Hematopoietic multipotent progenitor cell treated with erythropoietin and hydrocortisone succinate and interleukin-3 and kit ligand, for 17 days (in vitro differentiated cells): ENCODE measurements at places on chromosomes 13 and 19.

GRCh38 chr19:3145909-3146676 lies 10.3 kb downstream of the GNA15 start:
- DNase-seq: no peak

- DNase-seq: no peak
Measured at GRCh38 chr13:43431841-43432240, 354.9 kb downstream of the ENOX1 start.

DNA sequence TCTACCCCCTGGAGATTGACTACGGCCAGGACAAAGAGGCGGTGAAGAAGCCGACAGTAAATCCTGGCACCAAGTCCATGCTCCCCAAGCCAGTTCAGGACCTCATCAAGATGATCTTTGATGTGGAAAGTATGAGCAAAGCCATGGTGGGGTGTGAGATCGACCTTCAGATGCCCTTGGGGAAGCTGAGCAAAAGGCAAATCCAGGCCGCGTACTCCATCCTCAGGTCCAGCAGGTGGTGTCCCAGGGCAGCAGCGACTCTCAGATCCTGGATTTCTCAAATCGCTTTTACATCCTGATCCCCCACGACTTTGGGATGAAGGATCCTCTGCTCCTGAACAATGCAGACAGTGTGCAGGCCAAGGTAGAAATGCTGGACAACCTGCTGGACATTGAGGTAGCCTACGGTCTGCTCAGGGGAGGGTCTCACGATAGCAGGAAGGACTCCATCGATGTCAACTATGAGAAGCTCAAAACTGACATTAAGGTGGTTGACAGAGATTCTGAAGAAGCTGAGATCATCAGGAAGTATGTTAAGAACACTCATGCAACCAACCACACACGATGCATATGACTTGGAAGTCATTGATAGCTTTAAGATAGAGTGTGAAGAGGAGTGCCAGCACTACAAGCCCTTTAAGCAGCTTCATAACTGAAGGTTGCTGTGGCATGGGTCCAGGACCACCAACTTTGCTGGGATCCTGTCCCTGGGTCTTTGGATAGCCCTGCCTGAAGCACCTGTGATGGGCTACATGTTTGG lies 24.0 kb upstream of the ANKRD10 start:
- DNase-seq: no peak

- no peak for DNase-seq
Measured at GRCh38 chr13:106819413-106820180, 251.7 kb upstream of the ARGLU1 start.

GRCh38 chr19:38046254-38047048 lies 139.4 kb downstream of the SIPA1L3 start:
- DNase-seq: no peak

GRCh38 chr19:46635920-46636761 lies at the start of gene GNG8:
Gene GNG8 (minus strand): TSS chr19:46636202. CDS start chr19:46634682, 1,520 bp downstream.
- no peak for DNase-seq

GRCh38 chr19:28463493-28464053 lies 749.4 kb downstream of the UQCRFS1 start:
- no peak for DNase-seq

DNA sequence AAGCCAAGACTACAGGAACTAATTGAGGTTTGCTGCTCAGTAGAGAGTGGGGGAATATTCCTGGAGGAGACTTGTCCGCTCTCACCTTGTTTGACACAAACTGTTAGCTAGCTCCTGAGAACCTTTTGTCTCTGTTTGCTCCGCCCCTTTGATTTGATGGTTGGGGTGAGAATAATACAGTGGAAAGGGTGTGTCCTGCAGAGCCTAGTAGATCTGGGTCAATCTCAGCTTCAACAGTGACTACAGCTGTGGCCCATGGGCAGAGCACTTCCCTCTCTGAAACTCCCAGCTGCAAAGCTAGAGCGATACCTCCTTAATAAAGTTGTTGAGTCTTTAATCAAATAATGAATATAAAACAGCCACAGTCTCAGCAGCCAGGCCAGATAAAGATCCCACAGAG lies 576.7 kb downstream of the DIAPH3 start:
- DNase-seq: no peak

DNA sequence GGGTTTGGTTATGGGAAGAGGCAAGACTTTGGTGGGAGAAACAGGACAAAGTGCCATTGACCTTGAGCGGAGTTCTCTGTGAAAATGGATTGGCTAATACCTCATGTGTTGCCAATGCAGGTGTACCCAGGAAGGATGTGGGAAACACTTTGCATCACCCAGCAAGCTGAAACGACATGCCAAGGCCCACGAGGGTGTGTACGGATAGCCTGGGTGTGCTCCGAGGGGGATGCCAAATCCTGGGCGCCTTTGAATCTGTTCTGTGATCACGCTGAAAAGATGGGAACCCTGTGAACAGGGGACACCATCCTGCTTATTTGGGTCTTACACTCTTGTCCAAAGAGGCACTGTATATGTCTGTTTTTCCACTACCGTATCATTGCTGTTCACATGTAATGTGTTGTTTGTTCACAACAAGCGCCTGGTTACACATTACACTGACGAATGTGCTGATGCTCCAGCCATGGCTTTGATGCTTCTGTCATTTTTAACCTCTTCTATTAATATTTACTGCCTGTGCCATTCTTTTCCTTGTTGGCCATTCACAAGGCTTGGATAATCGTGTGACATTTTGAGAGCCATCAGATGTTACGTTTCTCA lies 8.3 kb downstream of the GTF3A start:
- no peak for DNase-seq

DNA sequence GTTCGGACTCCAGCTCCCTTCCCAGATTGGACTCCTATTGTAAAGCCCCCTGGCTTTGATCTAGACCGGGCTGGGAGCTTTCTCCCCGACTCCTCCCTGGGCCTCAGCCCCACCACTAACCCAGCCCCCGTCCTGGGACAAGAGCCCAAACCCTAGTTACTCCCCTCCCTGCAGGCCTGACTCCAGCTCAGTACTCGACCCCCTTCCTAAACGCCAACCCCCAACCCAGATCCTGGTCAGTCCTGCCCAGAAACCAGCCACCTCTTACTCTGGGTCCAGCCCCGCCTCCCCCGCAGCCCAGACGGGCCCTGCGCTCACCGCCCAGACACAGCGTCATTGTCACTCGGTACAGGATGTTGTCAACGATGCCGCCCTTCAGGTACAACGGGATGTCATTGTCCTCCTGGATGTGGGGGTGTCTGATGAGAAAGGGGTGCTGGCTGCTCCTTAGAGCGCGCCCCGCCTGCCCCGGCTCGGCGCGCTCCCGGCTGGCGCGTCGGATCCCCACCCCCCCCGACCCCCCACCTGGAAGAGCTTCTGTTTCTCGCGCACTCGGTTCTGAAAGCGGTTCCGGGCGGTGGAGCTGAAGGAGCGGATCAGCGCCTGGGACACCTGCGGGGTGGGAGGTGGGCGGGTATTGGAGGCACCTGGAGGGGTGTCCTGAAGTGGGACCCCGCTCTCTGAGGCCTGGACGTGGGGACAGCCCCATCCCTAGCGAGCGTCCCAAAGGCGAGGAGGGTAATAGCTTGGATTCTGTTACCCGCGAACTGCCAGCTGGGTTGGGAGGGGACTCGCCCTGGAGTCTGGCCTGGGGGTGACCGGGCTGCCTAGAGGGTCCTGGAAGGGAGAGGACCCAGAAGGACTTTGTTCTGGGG lies 866 bp downstream of the COX7A1 start:
- no peak for DNase-seq

DNA sequence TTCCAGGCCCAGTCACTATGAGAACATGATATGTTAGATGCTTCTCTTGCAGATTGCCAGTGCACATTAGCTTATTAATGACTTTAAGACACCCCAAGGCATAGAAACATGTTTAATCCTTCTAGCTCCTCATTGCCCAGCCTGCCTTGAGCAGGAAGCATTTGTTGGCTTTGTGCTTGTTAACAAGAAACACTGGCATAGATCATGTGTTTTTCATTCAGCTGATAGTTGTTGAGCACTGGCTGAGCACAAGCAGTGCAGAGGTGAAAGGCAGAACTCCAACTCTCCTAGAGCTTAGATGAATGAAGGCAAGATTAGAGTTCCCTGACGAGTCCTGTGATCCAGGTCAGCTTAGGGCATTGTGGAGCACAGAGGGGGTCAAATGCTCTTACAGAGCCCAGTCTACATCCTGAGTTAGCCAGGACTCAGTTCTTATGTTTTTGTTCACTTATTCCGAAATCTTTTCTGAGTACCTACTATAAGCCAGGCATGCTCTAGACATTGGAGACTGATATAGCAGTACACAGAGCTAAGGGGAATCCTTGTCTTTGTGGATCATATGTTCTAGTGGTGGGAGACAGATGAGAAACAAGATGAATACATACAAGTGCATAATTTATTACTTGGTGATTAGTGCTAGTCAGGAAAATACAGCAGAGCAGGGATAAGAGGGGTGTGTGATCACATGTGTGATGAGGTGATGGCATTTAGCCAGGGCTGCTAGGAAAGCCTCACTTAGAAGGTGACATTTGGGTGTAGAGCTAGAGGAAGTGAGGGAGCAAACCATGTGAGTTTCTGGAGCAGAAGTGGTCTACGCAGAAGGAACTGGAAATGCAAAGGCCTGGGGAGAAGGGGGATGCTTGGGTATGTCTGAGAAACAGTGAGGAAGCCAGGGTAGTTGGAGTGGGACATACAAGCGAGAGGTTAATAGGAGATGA lies 101.2 kb downstream of the WASF3 start:
- DNase-seq: no peak

DNA sequence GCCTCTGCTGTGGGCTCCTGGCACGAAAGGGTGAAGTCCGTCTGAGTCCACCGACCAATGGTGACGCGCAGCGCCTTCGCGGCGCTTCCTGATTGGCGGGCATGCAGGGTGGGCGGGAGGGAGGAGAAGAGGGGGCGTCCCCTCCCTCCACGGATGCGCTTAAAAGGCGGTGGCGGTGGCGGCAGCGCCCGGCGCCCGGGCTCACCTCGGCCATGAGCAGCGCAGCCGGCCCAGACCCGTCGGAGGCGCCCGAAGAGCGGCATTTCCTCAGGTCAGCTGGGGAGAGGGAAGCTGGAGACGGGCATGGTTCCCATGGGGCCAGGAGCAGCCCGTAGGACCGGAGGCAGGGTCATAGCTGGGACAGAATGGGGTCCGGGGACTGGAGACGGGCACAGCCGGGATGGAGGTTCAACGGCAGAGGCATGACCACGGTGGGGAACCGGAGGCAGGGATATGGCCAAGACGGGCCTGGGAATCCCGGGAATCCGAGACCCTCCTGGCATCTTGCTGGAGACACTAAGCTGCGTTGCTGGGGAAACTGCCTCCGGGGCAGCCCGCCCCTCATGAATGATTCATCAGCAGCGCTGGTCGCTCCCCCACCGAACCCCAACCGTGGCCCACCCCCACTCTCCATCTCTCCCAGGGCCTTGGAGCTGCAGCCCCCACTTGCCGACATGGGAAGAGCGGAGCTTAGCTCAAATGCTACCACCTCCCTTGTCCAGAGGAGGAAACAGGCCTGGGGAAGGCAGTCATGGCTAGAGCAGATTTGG lies at the start of gene YJEFN3:
TSS of gene YJEFN3 (plus strand) at position 191 of the 770 bp plus-strand sequence. CDS start at position 213, 22 bp downstream.
- no peak for DNase-seq

- DNase-seq: no peak
Measured at GRCh38 chr19:29326351-29326750, 113.4 kb upstream of the UQCRFS1 start.

DNA sequence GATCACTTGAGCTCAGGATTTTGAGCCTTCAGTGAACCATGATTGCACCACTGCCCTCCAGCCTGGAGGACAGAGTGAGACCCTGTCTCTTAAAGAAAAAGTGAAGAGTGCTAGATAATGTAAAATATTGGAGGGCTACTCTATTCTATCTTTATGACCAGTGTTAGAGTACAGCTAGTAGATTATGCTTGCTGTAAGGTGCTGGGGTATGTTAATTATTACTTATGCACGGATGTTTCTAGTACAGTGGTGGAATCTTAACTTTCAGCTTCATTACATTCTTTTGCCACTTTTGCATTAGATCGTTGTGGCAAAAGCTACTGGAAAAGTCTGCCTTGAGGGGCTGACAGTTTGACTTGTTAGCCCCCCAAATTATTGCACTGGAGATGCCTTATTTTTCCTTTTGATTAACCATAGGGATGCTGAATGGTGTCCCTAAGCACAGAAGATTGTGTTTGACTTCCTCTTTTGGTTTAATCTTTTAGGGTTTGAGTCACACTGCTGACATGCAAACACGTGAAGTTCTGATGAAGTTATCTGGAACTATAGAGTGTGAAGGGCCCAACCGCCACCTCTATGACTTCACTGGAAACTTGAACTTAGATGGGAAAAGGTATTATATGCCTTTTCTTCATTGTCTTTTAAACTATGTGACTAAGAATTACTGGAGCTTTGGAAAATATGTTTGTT lies 169.8 kb downstream of the ATP8A2 start:
- no peak for DNase-seq

DNA sequence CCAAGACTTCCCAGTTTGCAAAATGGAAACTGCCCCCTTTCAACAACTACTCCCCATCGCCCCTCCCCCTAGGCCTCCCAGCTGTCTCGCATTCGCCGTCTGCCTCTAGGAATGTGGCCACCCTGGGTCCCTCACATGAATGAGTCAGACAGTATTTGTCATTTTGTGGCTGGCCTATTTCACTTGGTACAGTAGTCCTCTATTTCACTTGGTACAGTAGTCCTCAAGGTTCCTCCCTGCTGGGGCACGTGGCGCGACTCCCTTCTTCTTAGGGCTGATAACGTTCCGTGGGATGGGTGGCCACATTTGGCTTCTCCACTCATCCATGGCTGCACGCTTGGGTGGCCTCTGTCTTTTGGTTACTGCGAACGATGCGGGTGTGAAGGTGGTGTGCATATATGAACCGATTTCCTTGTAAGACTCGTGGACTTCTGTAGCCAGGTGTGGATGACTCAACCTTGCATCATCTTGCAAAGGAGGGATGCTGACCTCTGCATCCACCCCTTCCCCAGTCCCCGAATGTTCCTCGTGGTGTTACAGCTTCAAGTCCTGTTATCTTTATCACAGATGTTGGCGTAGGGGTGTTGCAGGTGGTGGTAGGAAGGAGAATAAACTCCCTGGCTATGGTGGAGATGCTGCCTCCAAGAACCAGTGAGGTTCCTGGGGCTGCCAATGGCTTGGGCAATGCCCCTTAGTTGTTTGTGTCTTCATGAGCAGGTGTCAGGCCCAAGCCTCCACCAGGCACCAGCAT lies 112.1 kb upstream of the SOX1 start:
- no peak for DNase-seq

DNA sequence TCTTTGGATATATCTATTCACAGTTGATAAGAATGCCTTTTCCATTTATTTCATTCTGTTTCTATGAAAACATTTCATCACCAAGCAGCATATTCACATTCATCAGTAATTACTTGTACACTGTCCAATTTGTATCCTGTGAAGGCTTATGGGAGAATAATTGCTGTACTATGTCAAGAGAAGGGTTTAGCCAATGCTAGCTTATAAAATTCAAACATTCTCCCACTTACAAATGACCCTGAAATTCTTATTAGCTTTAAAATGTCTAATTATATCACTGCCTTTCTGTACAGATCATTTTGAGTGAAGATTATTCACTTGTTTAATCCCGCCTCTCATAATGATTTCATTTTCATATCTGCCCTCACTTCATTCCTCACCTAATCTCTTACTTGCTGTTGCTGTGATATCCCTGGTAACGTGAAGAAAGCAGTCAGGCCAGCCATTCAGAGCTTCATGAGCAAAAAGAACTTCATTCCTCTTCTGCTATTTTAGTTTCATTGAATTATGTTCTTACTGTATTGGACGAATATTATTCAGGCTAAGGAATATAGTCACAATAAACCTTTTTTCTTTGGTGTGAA lies 778.7 kb downstream of the OLFM4 start:
- no peak for DNase-seq

- no peak for DNase-seq
Measured at GRCh38 chr13:23799945-23800344, 89.3 kb downstream of the MIPEP start.

- DNase-seq: no peak
Measured at GRCh38 chr19:19534556-19535265, 3.4 kb upstream of the CILP2 start.

GRCh38 chr13:103140001-103140671 lies 73.9 kb upstream of the SLC10A2 start:
- no peak for DNase-seq
